ENCODE measurements at places on chromosomes 6 and 20.

DNA sequence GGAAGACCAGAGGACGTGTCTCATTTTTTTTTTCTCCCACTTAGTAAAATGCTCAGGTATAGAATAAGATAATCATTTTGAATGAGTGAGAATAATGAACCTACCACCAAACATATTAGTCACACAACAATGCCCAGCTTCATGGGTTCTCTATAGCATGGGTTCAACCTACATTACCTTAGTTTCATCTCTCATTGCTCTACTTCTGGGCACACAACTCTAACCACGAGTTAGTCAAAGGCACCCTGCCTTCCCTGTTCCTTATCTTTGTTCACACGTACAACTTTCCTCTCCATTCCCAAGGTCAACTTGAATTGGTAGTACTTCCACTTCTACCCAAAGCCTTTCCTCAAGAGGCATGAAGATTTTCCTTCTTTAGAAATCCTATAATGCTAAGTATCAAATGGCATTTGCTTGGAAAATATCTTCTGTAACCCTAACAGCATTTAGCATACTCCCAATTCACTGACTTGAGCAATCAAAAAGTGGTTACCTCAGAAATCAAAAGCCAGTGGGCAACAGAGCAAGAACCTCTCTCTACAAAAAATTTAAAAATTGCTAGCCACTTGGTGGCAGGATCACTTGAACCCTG, 20.9 kb downstream of the DEK start:
- no peak for DNase-seq

GRCh38 chr6:139572001-139572400, 197.6 kb upstream of the CITED2 start:
- DNase-seq: no peak

GRCh38 chr6:141464490-141464889, 668.2 kb upstream of the GJE1 start:
- DNase-seq: no peak

DNA sequence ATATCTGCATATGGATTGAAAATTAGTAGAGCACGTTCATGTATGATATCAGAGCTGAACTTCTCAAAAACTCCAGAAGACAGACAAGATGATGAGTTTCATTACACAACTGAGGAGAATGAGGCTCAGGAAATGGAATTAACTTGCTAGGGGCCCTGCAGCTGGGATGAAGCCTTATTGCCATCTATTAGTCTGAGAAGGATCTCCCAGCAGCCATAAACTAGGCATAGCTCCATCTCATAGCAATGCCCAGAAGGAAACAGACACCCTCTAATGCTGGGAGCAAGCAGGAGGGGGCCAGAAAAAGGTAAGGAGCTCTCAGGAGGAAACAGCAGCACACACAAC, 18.0 kb downstream of the TFEB start:
- no peak for DNase-seq

DNA sequence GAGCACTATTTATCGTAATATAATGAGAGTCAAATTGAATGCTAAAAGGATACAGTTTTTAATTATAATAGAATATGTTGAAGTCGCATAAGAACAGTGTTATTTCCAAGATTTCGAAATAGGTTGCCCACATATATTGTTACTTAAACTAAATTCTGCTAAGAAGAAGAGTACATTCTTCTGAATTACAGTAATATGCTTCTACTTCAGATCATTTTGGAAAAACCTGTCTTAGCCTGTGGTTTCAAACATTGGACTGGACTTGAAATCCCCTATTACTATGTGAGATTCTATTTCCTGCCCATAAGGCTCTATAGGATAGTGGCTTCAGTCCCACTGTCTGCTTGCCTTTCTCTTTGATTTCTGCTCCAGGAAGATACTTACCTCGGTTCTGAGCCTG, 137.2 kb downstream of the B3GAT2 start:
- DNase-seq: no peak

DNA sequence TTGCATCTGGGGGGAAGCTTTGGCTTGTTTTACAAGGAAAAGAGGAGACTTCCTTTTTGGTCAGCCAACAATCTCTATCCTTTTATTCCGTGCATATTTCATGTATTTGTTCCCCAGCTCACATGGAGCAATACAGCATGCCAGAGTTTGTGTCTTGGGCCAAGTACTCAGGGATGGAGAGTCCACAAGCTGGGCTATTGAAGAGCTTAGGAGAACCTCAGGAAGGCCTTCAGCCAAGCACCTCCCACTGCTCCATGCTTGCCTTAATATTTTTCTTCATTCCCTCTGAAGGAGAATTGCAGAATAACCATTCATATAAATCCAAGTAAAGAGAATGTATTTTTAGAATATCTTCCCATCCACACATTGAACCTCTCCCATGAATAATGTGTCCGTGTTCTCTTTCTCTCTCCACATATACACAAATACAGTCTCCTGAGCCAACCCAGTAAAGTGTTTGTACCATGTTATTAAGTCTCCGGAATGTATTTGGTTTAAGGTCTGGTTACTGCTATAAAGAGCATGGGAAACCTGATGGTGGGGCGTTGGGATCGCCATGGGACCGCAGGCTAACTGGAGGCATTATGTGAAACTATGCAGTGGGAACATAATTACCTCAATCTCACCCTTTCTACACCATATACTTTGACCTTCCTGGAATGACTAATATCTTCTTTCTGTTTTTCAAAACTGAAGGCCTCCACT, 3.0 kb downstream of the LAMA4 start:
- DNase-seq: peak; percentile 81

GRCh38 chr6:98136333-98136732, 698.0 kb upstream of the POU3F2 start:
- no peak for DNase-seq

DNA sequence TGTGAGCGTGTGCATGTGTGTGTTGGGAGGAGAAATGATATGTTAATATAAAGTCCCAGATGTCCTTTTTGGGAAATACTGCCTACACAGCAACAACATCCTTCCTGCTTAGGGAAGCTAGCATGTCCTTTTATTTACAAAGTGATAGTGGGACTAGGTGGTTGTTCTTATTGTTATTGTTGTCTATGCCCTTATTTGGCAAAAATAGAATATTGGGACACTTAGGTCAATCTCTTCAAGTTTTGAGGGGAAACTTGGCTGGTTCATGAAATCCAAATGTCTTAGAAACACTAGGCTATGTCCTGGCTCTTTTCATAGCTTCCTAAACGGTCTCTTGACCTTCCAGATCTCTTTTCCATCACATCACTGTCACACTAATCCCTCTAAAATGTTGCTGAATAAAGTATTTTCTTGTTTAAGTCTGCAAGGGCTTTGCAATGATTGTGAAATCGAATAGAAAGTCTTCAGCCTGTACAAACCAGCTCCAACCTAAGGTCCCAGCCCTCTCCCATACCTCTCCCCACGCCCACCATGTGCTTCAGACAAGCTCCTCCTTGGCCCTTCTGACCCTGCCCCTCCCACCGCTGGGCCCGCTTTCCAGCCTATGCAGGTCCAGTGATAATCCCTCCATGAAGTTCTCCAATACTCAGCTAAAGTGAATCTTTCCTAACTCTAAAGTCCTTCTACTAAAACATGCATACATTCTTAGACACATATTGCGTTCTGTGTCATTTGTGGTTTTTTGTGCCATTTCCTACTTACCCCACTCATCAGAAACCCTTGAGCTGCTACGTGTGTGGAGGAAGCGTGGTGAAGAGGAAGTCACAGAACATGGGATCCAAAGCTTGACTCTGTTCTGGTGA, 205.1 kb downstream of the LY86 start:
- no peak for DNase-seq

- no peak for DNase-seq
These were observed 646 bp upstream of the CPNE5 start for GRCh38 chr6:36839749-36840431.

GRCh38 chr6:111668410-111668809, 62.7 kb upstream of the TRAF3IP2 start:
- no peak for DNase-seq

- DNase-seq: no peak
These were observed 574.1 kb upstream of the CHD6 start for GRCh38 chr20:42192321-42192720.

- no peak for DNase-seq
These were observed 606.0 kb downstream of the HDGFL1 start for GRCh38 chr6:23175391-23175790.

GRCh38 chr20:25692499-25692898, 4.2 kb downstream of the ZNF337 start:
- DNase-seq: no peak

DNA sequence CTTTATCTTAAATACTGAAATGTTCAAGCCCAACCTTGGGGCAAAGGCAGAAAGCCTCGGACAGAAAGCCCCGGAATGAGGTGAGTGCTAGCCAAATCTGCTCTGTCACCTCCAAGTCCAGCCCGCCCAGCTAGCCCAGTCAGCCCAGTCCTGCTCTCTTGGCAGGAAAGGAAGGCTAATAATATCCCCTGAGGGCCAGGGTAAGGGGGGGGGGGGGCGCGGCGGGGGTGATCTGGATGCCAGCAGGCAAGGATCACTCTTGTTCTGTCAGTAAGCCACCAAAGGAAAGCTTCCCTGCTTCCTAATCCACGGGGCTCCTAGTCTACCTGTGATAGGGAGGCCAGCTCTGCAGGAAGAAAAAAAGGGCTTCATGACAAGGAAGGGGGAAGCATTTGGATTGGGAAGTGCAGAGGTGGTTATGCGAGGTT, 1.1 kb downstream of the NDRG3 start:
- DNase-seq: no peak

GRCh38 chr6:164897523-164898235, 411.7 kb downstream of the C6orf118 start:
- DNase-seq: no peak

GRCh38 chr6:72464246-72464645, 157.6 kb upstream of the KCNQ5 start:
- no peak for DNase-seq

- no peak for DNase-seq
These were observed 8.5 kb downstream of the ZBP1 start for GRCh38 chr20:57611586-57612311.

GRCh38 chr6:15528870-15529269, 134.0 kb downstream of the DTNBP1 start:
- no peak for DNase-seq

GRCh38 chr6:43669922-43670622, 17.5 kb downstream of the MRPS18A start:
- DNase-seq: no peak

DNA sequence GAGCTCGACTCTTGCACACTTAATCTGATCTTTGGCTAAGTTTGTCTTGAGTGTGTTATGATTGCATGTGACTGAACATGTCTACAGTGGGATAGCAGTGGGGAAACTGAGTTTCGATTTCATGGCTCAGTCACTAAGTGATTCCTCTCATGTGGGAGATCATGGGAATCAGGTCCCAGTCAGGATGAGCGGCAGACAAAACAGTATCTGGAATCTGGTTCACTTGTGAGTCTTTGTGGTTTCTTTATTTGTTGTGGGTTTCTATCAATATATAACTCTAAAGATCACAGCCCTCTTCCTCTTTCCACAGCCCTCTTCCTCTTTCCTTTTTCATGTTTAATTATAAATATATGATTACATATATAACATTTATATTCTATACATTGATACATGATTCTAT, 4.0 kb downstream of the RPP21 start:
- no peak for DNase-seq

Data from endothelial cell of umbilical vein (primary cell).